ENCODE measurements at places on chromosomes 16 and 17. TPM values are rescaled to one million over a fixed set of nuclear protein-coding genes. Genes with fewer than 3 reads are reported as not detected.

The C16orf96 gene
- 0.10 TPM for total RNA-seq

The CRLF3 gene
- total RNA-seq: 15.3 TPM

The MAPT gene
- total RNA-seq: 23.5 TPM

The GPT2 gene
- total RNA-seq: 53.5 TPM

The G6PC1 gene
- not detected for total RNA-seq

The SLC13A5 gene
- total RNA-seq: 0.48 TPM

The TBC1D26 gene
- not detected for total RNA-seq

The UTS2R gene
- total RNA-seq: not detected

The SLC52A1 gene
- 0.22 TPM for total RNA-seq

The AURKB gene
- total RNA-seq: not detected

The SEPTIN12 gene
- not detected for total RNA-seq

- no peak for DNase-seq
Measured at GRCh38 chr17:15029469-15029868, 235.7 kb downstream of the PMP22 start.

GRCh38 chr17:43984521-43984920 is 19.9 kb upstream of the NAGS start:
- no peak for DNase-seq

- DNase-seq: no peak
Measured at GRCh38 chr16:82957212-82957611, 330.4 kb downstream of the CDH13 start.

- no peak for DNase-seq
Measured at GRCh38 chr16:69166221-69166833, 20.6 kb upstream of the SNTB2 start.

DNA sequence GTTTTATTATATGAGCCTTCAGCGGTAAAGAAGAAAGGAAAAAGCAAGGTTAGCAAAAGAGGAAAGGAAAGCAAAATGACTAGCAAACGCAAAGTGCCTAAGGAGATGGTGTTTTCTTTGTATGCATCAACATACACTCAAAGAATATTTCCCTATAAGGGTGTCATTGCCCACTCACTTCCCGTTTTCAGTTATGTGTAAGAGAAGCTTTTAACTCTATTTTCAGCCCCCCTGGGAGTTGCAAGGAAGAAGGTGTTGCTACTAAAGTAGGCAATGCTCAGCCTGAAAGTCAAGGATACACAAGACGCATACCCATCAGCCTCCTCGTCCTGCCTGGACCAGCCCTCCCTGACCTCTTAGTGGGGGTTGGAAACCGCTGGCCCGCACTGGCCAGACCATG is 267.7 kb upstream of the ZFHX3 start:
- DNase-seq: no peak

GRCh38 chr17:38575781-38576180 is 30.0 kb downstream of the SRCIN1 start:
- no peak for DNase-seq

- DNase-seq: no peak
Measured at GRCh38 chr16:2915196-2915929, 3.6 kb downstream of the FLYWCH1 start.

GRCh38 chr16:3317315-3317999 is 12.2 kb downstream of the ZNF75A start:
- DNase-seq: no peak

DNA sequence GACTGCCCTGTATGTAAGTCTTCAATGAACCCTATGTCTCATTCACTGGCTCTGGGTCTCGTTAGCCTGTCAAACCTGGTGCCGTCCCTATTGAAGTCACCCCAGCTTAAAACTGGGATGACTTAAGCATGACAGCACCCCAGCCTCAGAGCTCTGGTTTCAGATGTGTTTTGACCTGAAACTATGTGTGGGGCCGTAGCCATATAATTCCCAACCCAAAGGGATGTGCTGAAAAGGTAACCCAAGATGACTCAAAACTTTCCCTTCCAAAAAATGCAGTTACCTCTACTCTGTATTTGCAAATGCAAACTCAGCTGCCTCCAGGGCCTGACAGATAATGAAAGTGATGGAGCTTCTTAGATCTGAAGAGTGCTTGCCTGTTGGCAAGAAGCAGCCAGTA is 478.3 kb upstream of the ERCC4 start:
- no peak for DNase-seq

DNA sequence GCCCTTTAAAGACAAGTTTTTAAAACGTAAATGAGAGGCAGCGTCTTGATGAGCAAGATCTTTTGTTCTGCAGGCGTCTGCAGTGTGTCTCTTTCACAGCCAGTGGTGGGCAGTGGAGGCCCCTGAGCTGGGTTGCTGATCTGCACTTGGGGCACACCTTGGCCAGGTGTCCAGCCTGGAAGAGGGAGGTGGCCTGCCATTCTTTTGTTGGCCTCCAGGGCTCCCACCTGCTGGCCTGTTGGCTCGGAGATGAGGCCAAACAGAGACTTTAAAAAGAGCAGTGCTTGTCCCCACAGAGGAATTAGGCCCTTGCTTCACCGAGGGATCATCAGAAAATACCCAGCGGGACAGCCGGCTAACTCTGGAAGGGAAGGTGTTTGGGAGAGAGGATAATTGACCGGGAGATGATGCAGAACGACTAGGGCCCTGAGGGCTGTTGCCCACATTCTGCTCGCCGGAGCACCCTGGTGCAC is 145.9 kb upstream of the PLCG2 start:
- no peak for DNase-seq

- DNase-seq: no peak
Measured at GRCh38 chr17:1234455-1234854, 35.8 kb upstream of the BHLHA9 start.

GRCh38 chr16:67164599-67165061 is at the start of gene HSF4:
Gene HSF4, plus strand, starts transcription at chr16:67164745. Its CDS starts 67 bp downstream, at chr16:67164812.
- DNase-seq: no peak

Data from mesenteric fat pad (tissue), 1 donor.